ENCODE measurements at places on chromosomes 3 and 15.

GRCh38 chr3:143847787-143848631 lies at the start of gene SLC9A9:
Gene SLC9A9 (minus strand): TSS chr3:143848468. CDS start chr3:143848322, 146 bp downstream.
- DNase-seq = peak; percentile 48

GRCh38 chr15:100714749-100715342 lies 112.5 kb downstream of the ASB7 start:
- no peak for DNase-seq

DNA sequence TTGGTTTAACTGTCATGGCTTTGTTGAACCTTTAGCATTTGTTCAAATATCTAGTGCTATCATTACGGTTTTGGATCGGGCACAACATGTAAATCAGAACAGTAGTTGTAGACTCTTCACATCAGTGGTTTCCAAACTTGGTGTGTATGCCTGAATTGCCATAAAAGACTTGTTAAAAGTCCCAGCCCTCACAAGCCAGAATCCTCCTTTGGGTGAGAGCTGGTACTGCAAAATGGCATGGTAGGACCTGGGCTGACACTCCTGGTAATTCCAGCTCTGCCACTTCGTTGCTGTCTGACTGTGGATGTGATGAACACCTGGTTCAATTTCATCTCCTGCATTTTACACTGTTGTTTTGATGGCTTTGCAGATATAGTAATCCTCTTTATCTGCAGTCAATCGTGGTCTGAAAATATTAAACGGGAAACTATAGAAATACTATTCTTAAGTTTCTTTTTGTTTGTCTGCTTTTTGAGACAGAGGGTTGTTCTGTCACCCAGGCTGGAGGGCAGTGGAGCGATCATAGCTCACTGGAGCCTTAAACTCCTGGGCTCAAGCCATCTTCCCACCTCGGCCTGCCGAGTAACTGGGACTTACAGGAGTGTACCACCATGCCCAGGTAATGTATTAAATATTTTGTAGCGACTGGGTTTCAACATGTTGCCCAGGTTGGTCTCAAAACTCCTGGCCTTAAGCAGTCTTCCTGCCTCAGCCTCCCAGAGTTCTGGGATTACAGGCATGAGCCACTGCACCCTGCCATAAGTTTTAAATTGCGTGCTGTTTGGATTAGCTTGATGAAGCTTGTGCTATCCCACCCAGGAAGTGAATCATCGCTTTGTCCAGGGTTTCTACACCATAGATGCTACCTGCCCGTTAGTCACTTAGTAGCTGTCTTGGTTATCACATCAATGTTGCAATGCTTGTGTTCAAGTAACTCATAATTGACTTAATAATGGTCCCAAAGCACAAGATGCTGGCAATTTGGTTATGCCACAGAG lies 61.6 kb downstream of the RAB7A start:
- peak; percentile 53 for DNase-seq

DNA sequence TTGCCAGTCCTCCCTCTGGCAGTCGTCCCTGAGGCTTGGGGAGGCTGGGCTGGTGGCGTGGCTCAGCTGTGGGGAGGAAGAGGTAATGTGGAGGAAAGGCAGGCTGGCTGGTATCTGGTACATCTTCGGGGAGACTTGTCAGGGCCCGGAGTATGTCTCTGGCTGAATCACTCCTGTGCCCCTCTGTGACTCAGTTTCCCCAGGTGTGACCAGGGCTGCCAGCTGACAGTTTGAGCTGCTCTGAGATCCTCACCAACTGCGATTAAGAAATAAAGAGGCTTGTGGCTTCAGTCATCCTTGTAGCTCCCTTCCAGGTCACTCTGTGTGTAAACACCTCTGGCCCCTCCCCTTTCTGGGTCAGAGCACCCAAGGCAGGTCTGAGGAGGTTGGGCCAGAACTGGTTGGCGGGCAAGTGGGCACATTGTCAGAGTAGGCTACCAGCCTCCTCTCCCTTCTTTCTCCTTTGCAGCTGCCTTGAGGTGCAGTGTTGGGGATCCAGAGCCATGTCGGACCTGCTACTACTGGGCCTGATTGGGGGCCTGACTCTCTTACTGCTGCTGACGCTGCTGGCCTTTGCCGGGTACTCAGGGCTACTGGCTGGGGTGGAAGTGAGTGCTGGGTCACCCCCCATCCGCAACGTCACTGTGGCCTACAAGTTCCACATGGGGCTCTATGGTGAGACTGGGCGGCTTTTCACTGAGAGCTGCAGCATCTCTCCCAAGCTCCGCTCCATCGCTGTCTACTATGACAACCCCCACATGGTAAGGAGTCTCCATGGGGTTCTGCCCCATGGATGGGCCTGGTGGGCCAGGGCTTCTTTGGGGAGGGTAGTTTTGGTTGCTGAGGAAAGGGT lies 3.0 kb downstream of the TEX264 start:
- DNase-seq = no peak

DNA sequence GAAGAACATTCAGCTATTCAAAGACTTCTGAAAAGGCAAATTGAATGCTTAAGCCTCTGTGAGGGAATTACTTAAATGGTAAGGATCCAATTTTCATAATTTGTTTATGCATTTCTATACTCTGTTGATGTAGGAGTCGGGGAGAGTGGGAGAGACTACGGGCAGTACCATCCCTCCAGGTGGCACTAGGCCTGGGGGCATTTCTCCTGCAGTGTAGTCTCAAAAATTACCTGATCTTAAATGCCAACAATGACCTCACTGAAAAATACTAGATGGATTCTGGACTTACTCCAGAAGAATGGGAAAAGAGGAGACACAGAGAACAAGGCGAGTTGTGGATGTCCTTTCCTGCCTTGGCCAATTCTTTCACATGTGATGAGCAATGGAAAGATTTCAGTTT lies 77.8 kb upstream of the PLXND1 start:
- DNase-seq = no peak

- no peak for DNase-seq
Observed at GRCh38 chr3:86950717-86951116, 40.2 kb downstream of the VGLL3 start.

DNA sequence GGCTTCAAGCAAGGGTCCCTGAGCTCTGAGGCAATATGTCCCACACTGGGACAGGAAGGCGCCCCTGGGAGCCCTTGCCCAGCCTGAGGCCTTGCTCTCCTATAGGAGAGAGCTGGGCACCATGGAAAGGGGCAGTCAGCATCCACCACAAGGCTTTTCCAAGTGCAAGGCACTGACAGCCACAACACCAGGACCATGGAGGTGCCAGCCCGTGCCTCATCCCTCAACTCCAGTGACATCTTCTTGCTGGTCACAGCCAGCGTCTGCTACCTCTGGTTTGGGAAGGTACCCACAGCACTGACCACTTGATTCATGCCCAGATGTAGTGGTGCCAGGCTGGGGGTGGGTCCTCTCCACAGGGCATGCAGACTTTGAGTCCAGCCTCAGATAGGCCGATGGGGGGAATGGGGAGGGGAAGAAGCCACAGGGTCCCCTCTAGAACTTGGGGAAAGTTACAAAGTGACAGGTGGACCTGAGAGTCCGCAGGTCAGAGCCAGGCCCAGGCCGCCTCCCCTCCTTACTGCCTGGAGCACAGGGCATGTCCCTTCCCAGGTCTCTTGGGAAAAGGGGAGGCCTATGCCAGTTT lies 11.8 kb downstream of the VILL start:
- no peak for DNase-seq

DNA sequence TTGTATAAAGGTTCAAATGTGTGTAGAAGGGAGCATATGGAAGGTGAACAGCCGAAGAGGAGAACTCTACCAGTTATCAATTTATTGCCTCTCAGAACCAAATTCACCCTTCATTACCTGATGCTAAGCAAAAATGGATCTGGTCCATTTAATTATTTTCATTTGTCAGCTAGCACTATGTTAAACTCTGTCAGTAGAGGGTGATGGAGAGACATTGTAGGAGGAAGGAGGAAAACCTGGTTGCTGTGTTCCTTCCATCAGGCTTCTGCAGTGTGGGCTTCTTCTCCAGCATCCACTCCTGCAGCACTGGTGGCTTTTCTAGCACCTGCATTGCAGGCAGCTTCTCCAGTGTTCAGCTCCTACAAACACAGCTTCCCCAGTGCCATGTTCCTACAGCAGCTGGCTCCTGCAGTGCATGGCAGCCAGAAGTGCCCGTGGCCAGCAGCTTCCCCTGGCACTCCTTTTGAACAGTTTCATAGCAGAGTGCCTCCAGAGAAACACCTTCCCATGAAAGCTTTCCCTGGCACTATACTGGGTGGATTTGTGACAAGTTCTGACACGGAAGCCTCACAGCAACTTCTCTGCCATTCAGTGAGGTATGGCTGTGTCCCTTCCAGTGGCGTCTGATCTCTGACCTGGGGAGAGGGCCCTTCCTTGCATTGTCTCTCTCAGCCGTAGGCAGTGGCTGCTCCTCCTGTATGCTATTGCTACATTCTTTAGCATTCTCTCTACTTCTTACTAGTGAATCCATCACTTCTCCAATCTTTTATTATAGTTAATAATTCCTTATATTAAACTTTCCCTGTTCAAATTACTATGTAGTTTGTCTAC lies 14.6 kb upstream of the IL17RD start:
- no peak for DNase-seq

- DNase-seq = no peak
Observed at GRCh38 chr3:184784731-184785500, 27.1 kb upstream of the VPS8 start.

DNA sequence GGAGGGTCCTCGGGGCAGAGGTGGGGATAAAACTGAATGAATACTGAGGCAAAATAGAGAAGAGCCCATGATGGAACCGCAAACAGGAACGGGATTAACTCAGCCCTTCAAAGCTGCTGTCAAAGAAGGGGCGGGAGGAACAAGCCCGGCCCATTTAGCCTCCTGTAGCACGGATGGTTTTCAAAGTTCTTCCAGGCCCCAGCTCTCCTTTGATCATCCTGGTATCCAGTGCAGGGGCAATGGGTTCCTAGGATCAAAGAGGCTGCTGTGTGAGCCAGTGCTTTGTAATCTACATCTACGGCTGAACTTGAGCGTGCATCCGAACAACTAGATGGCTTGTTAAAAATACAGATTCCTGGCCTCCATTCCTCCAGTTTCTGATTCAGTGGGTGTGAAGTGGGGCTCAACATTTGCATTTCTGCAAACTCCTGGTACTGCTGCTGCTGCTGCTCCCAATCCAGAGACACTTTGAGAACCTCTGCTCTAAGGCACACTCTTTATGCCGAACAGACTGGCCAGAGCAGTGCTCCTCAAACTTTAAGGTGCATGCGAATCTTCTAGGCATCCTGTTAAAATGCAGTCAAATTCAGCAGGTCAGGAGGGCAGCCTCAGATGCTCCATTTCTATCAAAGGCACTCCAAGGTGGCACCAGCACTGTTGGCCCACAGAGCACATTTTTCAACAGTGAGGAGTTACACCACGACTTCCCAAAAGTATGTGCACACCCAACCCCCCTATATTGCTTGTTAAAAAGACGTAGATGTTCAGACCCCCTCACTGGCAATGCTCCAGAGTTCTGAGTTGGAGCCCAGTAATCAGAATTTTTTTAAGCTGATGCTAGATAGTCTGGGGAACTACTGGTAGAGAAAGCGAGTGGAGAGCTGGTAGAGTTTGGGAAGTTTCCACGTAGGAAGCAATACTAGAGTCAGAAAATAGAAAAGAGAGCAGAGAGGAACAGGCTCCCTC lies 5.6 kb downstream of the GALNT15 start:
- DNase-seq = no peak

DNA sequence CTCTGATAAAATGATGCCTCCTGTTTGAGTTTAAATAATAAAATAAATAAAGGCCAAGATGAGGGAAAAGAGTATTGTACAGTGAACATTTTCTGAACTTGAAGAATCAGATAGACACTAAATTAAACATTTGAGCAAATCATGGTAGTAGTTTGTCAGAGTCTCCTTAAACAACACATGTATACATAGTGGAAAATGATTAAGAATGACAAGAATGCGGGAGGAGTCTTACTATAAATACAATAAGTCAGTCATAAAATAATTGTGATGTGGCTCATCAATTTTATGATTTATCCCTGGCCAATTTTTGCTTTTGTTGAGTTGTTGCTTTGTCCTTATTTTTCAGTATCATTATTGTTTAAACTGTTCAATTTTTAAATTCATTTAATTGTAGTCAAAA lies 158.0 kb upstream of the TMC3 start:
- no peak for DNase-seq

DNA sequence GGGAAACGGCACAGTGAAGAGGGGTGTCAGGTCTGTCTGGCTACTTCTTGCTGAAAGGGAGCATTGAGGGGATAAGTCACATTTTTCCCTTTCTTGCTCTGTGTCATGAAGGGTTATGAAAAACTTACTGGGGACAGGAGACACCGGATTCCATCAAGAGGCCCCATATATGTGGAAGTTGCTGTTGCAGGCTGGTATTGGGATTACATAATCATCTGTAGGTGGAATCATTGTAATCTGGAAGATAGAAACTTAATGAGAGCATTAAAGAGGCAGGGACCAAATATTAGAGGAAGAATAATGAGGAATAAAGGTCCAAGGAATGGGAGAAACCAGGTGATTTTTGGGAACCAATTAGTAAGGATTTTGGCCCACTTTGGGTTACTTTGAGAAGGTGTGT lies 4.2 kb upstream of the TCAIM start:
- DNase-seq = no peak

GRCh38 chr3:64809086-64809485 lies 121.3 kb upstream of the ADAMTS9 start:
- no peak for DNase-seq

DNA sequence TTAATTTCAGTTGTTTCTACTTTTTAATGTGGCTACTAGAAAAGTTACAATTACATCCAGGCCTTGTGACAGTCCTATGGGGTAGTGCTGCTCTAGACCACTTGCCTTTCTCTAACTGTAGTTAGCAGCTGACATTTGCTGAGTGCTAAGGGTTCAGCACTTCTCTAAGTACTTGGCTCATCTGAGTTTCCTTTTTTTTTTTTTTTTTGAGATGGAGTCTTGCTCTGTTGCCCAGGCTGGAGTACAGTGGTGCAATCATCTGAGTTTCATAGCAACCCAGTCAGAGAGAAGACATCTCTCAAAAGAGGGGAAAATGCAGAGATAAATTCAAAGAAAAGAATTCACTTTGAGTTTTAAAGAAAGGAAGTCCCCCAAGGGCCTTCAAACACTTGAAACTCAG lies 130.8 kb downstream of the MYLK start:
- DNase-seq = no peak

GRCh38 chr3:149553781-149554451 lies 79.4 kb downstream of the TM4SF4 start:
- no peak for DNase-seq

DNA sequence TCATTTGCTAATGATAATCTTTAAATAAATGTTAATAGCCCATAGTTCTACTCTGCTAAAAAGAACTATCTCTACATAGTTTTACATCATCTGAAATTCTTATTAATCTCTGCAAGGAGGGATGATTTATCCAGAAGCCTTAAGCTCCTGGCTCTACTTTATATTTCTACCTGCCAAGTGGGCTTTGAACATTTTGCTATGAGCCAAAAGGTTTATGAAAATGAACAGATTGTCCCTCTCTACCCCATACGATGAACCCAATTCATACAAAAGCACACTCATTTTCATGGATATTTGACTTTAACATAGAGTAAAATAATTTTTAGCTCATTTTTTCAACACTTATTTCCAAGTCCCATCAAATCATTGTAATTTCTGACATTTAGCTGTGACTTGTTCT lies 611.0 kb downstream of the NSUN3 start:
- DNase-seq = no peak

GRCh38 chr15:63124506-63124905 lies 2.8 kb downstream of the LACTB start:
- no peak for DNase-seq

- DNase-seq = no peak
Observed at GRCh38 chr3:58722561-58722960, 56.0 kb upstream of the FAM3D start.

All from CD4-positive, alpha-beta memory T cell (primary cell).